Astrocyte of the cerebellum (primary cell): ENCODE measurements at places on chromosomes 5 and 9.

- no peak for DNase-seq
Observed at GRCh38 chr5:170314541-170315095, 17.0 kb upstream of the LCP2 start.

- no peak for DNase-seq
Observed at GRCh38 chr9:91783411-91783810, 166.6 kb downstream of the ROR2 start.

- no peak for DNase-seq
Observed at GRCh38 chr9:13860019-13860418, 453.9 kb downstream of the NFIB start.

GRCh38 chr5:173468821-173469251 is 140.6 kb upstream of the STC2 start:
- no peak for DNase-seq

GRCh38 chr5:122607818-122608217 is 167.1 kb upstream of the SNX2 start:
- no peak for DNase-seq

- DNase-seq = no peak
Observed at GRCh38 chr5:139049780-139050179, 148.4 kb downstream of the SIL1 start.
